ENCODE measurements at places on chromosomes 2 and 18. TPM values are rescaled to one million over a fixed set of nuclear protein-coding genes. Genes with fewer than 3 reads are reported as not detected.

The C1QL2 gene
- not detected for total RNA-seq

The ZRANB3 gene
- total RNA-seq = 17.2 TPM

The HDAC4 gene
- total RNA-seq = 51.2 TPM

The POTEJ gene
- total RNA-seq = not detected
